Coronary artery (tissue), 2 donors: ENCODE measurements at places on chromosomes 5 and 9.
A peak's percentile ranks its signal among the peaks of the same experiment; 100 is the strongest.

DNA sequence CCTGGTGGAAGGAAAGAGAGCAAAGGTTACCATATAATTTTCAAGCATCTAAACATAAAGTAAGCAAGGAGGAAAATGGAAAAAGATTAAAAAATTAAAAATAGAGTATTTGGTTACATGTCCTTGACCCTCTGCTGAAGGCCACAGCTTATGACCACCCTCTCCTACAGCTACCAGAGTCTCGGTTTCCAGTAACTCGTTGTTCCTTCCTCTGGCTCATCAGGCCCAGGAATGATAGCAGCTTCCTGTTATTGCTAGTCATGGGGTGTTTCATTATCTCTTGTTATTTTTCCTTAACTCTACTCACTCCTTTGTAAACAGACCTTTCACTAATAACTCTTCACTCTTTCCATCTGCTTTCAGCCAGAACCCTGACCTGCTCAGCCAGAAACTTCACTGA is 102.2 kb downstream of the YTHDC2 start:
- no peak for DNase-seq

DNA sequence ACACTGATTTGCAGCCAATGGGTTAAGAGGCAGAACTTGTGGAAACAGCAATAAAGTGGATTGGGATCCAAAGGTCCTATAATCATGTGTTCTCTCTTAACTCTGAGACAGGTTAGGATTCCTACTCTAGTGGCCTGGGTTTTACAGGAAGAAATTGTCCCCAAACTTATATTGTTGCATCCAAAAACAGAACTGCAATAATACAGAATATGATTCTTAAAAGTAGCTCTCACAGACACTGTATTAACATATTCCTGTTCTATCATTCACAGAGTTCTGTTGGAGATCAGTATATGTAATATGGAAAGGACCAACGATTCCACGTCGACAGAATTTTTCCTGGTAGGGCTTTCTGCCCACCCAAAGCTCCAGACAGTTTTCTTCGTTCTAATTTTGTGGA is at the start of gene OR13C8:
TSS of gene OR13C8 (plus strand) at position 301 of the 400 bp plus-strand sequence. CDS start at position 301, 0 bp downstream.
- no peak for DNase-seq

- no peak for DNase-seq
These were observed 44.5 kb upstream of the SUSD3 start for GRCh38 chr9:93013856-93014582.

DNA sequence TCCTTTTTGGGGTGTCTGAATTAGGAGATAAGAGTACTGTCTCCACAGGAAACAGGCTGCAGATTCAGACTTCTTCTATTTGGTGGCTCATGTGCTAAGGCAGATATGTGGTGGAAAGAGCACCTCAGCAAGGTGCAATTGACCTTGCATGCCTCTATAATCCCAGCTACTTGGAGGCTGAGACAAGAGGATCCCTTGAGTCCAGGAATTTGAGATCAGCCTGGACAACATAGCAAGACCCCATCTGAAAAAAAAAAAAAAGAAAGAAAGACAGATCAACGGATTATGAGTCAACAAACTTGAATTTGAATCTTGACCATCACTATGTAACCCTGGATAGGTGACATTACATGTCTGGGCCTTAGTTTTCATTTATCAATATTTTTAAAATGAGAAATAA is 44.4 kb downstream of the RFK start:
- DNase-seq, result no peak

DNA sequence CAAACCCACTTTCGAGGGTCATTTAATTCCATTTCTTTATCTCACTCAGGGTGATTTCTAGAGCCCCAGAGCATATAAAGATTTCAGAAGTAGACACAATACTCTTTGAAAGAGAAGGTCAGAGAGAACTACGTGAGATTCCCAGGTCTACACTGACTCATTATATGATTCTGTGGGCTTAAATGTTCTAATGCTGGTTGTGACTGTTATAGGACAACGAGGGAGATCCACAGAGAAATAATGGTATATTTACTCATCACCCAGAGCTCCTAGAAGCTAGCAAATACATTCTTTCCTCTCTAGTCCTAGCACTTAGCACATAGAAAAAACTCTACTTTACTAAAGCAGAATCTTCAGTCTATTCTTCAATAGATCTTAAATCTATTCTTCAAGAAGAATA is 39.4 kb upstream of the GRAMD2B start:
- DNase-seq, result no peak

GRCh38 chr9:1707291-1707690 is 307.9 kb upstream of the SMARCA2 start:
- DNase-seq, result no peak

DNA sequence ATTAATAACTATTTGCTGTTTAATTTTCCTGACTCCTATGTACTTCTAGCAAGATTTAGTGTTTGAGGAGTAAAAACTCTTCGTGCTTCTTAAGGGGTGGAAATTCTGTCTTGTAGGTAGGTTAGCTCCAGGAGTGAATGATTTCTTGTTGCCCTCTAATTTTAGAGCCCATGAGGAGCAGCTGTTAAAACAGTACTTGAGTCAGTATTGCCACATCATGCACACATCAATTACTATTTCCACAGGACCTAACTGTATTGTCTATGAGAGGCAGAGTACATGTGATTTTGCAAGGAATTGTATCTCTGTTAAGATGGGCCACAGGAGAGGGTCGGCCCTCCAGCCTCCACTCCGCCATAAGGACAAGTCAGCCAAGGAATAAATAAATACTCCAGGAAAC is 91.2 kb downstream of the PDZD2 start:
- no peak for DNase-seq

- DNase-seq, result no peak
These were observed 67.0 kb upstream of the DPYSL3 start for GRCh38 chr5:147576646-147577535.

DNA sequence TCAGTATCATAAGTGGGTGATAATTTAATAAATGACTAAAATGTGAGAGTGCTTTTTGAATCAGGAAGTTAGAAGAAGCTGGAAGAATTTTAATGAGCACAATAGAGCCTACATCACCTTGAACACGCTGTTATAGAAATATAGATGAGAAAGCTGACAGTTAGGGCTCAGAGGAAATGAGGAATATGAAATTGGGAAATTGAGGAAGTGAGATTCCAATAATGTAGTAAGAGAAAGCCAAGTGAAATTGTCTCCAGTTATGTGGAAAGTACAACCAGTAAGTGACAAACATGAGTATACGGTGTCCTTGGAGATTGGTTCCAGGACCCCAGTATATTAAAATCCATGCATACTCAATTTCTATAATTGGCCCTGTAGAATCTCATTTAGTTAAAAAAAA is 235.9 kb upstream of the FAM174A start:
- no peak for DNase-seq

DNA sequence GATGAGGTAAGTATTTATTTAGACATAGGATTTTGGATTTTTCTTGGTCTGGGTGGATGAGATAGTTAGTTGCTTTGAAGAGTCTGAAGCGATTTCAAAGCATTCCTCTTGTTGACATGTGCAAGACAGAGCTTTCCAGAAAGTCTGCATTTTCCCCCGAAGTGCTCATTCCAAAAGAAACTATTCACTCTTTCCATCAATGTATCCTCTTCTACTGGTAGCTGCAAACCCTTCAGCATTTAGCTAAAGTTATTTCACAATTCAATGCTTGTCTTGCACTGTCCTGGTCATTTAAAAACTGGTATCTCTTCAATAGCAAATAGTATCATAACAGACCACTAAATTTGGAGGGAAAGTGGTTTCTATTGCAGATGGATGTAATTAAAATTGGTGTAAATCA is 13.0 kb downstream of the NREP start:
- no peak for DNase-seq

GRCh38 chr5:143263272-143263810 is 140.1 kb downstream of the NR3C1 start:
- no peak for DNase-seq

GRCh38 chr9:79222483-79222882 is 349.3 kb upstream of the TLE4 start:
- no peak for DNase-seq

GRCh38 chr5:137957948-137958347 is 68.7 kb downstream of the PKD2L2 start:
- no peak for DNase-seq

- DNase-seq, result no peak
These were observed 18.8 kb upstream of the ARHGEF28 start for GRCh38 chr5:73607228-73607627.

DNA sequence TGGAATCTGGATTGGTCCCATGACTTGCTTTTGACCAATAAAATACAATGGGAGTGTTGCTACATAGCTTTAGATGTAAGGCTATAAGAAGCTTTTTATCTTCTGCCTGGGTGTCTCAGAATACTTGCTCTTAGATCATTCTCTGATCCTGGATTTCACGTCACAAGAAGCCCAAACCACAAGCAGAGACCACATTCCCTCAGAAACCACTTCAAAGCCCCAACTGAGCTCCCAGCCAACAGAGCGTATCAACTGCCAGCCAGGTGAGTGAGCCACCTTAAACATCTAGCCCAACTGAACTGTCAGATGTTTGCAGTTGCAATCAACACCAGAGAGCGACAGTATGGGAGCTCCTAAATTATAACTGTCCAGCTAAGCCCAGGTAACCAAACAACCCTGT is 687.1 kb downstream of the TLE1 start:
- DNase-seq, result no peak

GRCh38 chr9:107881626-107882300 is 392.2 kb upstream of the KLF4 start:
- DNase-seq, result no peak

GRCh38 chr5:82259172-82259800 is 18.9 kb downstream of the RPS23 start:
- no peak for DNase-seq

GRCh38 chr9:101130054-101130453 is 101.5 kb downstream of the PLPPR1 start:
- DNase-seq, result no peak

DNA sequence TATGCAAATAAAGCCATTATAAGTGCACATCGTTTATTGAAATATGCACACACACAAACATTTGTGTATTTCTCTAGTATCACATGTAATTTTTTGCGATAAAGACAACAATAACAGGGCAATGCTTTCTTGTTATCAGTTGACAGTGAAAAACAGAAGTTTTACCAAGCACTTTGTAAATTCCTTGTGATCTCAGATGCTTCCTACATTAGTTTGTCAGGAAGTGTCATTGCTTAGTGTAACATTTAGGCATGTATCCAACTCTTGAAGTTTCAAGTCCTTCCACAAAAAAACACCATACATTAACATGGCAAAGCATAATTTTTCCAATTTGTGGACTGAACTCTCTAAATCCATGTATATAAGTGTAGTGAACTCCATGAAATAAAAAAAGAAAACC is 46.4 kb downstream of the MOCS2 start:
- DNase-seq, result no peak

GRCh38 chr5:1554410-1554967 is 30.7 kb upstream of the LPCAT1 start:
- no peak for DNase-seq

DNA sequence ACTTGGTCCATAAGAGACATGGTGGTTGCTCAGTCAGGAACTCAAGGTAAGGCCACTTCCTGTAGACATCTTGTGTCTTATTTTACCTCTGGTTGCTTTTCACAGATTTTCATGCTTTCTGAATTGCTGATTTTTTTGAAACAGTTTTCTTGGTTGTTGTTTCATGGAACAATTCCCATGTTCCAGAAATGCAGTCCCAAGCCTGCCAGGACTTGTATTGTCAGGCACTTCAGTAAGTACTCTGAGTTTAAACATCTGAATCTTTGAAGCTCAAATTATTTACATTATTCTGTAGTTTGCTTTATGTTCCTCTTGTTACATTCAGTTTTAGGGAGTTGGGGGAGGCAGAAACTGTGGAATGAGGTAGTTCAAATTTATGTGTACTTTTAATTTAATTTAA is 290.2 kb downstream of the DMRT2 start:
- DNase-seq, result no peak

DNA sequence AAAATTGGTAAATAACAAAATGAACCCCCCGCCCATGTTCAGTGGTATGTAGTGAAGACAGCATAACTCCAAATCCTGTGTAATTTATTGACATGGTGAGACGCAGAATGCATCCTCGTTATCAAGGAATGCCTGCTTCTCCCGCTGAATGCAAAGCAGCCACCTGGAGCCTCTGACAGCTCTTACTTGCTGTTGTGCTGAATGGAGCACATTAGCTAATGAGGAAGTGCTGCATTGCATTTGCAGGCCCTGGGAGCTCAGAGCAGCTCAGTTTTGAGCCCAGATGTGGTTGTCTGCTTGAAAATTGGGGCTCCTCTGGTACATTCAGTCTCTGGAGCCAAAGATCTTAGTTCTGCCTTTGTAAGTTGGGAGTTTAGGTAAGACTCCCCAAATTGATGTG is 28.9 kb downstream of the PLAC8L1 start:
- no peak for DNase-seq

DNA sequence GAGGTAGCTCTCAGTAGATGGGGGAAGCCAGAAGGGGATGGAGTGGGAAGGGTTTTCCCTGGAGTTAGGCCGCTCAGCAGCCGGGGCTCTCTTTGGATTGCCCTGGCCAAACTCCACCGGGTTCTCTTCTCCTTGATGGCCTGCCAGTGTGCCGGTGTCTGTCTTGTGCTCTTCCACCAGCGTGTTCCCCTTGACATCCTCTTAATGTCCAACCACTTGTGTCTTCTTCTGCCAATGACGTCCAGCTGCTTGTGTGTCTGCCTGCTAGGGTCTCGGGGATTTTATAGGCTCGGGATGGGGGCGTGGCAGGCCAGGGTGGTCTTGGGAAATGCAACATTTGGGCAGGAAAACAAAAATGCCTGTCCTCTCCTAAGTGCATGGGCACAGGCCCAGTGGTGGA is 313.1 kb upstream of the PUM3 start:
- DNase-seq, result no peak

GRCh38 chr5:160450164-160450932 is 28.7 kb downstream of the PTTG1 start:
- no peak for DNase-seq

- peak; percentile 78 for DNase-seq
These were observed 731 bp downstream of the PRR16 start for GRCh38 chr5:120464627-120465435.

DNA sequence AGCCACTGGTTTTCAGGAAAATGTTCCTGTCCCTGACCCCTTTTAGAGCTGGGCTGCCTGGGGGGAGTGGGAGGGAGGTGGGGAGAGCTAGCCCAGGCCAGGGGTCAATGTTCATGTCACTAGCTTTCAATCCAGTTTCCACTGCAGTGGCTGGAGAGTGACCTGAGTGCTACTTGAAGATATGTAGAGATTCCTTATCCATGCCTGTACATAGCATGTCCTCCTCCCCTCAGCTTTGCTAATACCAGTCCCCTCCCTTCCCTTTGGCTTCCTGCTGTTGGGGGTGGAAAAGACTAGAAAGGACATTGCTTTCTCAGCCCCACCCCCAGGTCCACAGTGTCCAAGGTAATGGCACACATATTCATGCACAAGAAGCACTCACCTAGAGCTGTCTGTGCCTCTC is 7.8 kb downstream of the DNAJB5 start:
- no peak for DNase-seq

DNA sequence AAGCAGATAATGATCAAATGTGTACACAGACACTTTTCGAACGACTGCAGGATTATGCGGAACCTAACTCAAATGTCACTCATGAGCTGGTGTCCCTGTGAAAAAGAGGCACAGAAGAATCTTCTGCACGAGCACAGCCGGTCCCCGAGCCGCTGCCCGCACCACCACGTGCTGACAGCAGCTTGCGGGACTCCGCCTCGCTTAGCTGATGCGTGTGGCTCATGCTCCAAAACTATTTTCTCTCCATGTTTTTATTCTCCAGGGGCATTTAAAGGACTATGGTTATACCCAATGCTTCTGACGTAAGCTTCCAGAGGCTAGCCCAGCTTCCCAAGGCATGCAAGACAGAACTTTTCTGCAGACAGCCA is 9.5 kb downstream of the SEC16A start:
- no peak for DNase-seq
